ENCODE measurements at places on chromosomes 3 and 15.

DNA sequence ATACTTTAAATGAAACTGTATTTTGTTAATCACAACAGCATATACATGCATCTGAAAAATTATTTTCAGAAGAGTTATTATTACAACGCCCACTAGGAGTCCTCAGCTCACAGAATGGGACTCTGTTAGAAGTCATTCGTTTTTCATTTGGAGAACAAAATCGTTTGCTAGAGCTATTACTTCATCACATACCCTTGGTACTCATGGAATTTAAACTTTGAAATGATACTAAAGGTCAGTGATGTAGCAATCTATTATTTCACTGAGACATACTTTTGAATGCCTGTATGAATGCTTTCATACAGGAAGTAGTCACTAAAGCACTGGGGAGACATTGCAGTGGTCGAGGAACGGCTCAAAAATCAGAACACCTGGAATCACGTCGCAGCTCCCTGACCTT, 198.1 kb downstream of the MBNL1 start:
- no peak overlapping the region for H3K4me3 ChIP-seq
- no peaks in the 10 kb centered on the region for H3K4me1 ChIP-seq
- no peaks in the 10 kb centered on the region for H3K27me3 ChIP-seq
- no peak overlapping the region for H3K27ac ChIP-seq
- H3K36me3 ChIP-seq: peaks cover 3% of the 10 kb centered on the region

GRCh38 chr3:139319428-139320402, 24.1 kb upstream of the MRPS22 start:
- no peaks in the 10 kb centered on the region for H3K4me1 ChIP-seq
- peaks cover 3% of the 10 kb centered on the region for H3K36me3 ChIP-seq
- peaks cover 6% of the 10 kb centered on the region for H3K27me3 ChIP-seq
- H3K4me3 ChIP-seq: no peak overlapping the region
- peak overlapping the region; percentile 5 for H3K27ac ChIP-seq

GRCh38 chr3:126109880-126110235, 25.9 kb upstream of the SLC41A3 start:
- H3K36me3 ChIP-seq: no peaks in the 10 kb centered on the region
- peaks cover 15% of the 10 kb centered on the region for H3K27me3 ChIP-seq
- no peak overlapping the region for H3K4me3 ChIP-seq

DNA sequence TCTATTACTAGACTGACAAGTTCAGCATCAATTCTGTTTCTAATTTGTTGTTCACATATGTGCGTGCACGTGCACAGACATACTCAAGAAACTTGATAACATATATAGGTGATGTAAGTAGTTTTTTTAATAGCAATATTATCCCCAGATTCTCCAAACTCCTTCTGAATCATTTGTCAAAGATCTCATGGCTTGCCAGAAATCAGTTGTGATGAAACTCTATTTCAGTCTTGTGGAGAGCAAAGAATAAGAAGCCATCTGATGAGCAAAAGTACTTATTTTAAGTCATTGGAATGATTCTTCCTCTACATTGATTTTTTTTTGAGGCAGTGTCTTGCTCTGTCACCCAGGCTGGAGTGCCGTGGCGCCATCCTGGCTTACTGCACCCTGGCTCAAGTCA, 167.0 kb upstream of the TBL1XR1 start:
- peaks cover 23% of the 10 kb centered on the region for H3K4me1 ChIP-seq
- no peak overlapping the region for H3K27ac ChIP-seq
- peaks cover 12% of the 10 kb centered on the region for H3K27me3 ChIP-seq
- DNase-seq: no peak
- no peak overlapping the region for H3K4me3 ChIP-seq

DNA sequence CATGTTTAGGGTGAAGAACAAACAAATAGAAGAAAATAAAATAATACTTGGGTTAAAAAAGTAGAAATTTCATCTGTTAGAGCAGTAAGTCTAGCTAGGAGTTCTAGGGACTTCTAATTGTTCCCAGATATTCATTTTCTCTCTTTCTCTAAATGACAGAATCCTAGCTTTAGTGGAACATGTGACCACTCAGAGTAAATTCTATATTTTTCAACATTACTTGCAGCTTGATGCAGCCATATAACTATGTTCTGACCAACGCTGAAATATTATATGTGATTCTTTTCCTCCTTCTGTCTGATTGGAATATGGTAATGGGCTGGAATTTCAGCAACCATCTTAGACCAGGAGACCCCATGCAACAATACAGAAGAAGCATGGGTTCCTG, 8.1 kb downstream of the PTX3 start:
- H3K27me3 ChIP-seq: peaks cover 1% of the 10 kb centered on the region
- H3K4me1 ChIP-seq: no peaks in the 10 kb centered on the region
- H3K27ac ChIP-seq: no peak overlapping the region
- DNase-seq: no peak

- H3K27me3 ChIP-seq: no peaks in the 10 kb centered on the region
- H3K27ac ChIP-seq: no peak overlapping the region
- H3K36me3 ChIP-seq: no peaks in the 10 kb centered on the region
- no peak overlapping the region for H3K4me3 ChIP-seq
- no peaks in the 10 kb centered on the region for H3K4me1 ChIP-seq
Observed at GRCh38 chr15:52361975-52362494, 66.4 kb upstream of the MYO5C start.

DNA sequence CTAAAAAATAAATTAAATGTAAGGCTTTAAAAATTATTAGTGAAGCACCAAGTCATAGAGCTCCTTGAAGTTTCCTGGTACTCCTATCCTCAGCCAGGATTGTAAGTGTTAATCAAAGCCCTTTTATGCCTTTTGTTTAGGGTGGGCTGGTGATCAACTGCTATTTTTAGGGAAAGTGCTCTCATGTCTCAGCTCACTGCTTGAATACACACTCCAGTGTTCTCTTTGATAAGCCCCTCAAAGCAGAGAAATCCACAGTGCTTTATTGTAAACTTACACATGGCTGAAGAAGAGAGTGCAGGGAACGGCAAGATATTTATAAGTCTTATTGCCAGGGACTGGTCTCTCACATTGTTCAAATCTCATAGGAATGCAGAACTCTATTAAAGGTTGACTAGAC, 156.4 kb upstream of the AZI2 start:
- DNase-seq: no peak
- no peaks in the 10 kb centered on the region for H3K27me3 ChIP-seq
- H3K4me3 ChIP-seq: no peak overlapping the region
- H3K4me1 ChIP-seq: peaks cover 2% of the 10 kb centered on the region
- no peaks in the 10 kb centered on the region for H3K36me3 ChIP-seq
- no peak overlapping the region for H3K27ac ChIP-seq

GRCh38 chr3:120614765-120615164, 18.6 kb downstream of the NDUFB4 start:
- DNase-seq: no peak
- H3K4me3 ChIP-seq: no peak overlapping the region
- H3K27me3 ChIP-seq: peaks cover 5% of the 10 kb centered on the region
- H3K4me1 ChIP-seq: no peaks in the 10 kb centered on the region
- H3K36me3 ChIP-seq: peaks cover 3% of the 10 kb centered on the region

Data from endothelial cell (in vitro differentiated cells).